Activated CD4-positive, alpha-beta T cell treated with anti-CD3 and anti-CD28 coated beads, Interleukin-2, amount 50 U/mL, for 48 hours (primary cell): ENCODE measurements at places on chromosomes 5 and 9.

DNA sequence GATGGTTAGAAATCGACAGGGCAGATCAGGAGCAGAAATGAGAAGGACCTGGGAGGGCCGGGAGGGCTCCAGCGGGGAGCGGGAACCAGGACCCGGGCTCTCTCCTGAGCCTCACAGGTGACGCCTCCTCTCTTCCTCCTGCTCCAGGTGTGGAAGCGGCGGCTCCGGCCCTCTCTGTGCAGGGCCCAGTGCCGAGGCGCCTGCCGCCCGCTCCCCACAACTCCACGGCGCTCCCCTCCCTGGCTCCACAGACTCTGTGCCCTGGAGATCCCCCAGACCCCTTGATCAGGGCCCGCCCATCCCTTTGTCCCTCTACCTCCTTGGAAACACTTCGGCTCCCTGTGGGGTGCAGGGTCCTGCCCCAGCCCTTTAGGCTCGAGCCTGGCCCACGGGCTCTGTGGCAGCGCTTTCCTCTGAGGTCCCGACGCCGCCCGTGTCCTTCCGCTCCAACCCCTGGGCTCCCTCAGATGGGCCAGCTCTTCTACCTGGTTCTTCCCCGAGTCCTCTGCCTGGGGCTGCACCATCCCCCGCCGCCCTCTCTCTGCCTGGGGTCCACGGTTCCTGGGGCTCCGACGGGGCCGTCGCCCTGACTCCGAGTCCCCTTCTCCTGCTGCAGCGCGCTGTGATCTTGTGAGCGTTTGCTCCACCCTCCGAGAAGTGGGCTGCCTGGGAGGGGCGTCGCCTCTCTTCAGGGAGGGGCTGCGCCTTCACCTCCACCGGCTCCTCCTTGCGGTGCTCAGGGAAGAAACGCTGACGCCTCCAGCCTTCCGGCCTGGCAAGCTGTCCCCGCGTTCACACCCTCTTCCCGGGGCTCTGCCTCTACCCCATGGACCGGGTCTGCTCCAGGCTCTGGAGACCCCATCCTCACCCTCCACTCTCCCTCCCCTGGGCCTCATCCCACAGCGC lies 22.4 kb upstream of the SLC6A3 start:
- no peak for DNase-seq

DNA sequence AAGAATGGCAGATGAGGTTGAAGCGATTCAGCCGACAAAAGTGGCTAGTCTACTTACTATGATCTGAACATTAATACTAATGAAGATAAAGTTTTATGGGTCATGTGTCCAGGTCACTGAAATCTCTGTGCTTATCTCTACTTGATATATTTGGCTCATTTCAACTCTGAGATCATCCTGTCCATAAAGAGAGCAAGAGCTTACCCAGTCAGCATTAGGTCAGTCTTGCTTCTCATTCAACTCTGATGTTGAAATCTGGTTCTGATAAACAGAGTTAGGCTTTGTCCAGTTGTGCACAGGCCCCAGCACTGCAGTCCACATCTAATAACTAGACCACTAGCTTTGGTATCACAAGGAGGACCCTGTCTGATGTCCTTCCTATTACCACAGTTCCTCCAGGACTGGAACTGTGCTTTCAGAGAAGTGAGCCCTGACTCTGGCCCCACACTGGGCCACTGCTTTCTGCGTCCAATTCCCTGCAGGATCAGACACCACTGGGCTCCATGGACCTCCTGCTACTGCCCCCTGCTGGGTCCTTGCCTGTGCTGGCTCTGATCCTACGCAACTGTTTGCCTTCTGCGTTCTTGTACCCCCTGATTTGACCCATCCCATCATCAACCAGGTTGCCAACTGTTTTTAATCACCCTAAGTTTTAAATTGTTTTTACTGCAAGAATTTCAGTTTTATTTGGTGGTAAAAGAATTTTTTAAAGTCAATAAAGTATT lies 23.7 kb upstream of the FAM120A start:
- DNase-seq = peak; percentile 20

GRCh38 chr5:157384971-157385709 lies 74.9 kb upstream of the NIPAL4 start:
- DNase-seq = no peak

GRCh38 chr5:16616536-16617273 lies at the start of gene RETREG1:
RETREG1 (minus strand) TSS chr5:16616997; CDS start chr5:16616971, 26 bp downstream.
- peak; percentile 81 for DNase-seq

DNA sequence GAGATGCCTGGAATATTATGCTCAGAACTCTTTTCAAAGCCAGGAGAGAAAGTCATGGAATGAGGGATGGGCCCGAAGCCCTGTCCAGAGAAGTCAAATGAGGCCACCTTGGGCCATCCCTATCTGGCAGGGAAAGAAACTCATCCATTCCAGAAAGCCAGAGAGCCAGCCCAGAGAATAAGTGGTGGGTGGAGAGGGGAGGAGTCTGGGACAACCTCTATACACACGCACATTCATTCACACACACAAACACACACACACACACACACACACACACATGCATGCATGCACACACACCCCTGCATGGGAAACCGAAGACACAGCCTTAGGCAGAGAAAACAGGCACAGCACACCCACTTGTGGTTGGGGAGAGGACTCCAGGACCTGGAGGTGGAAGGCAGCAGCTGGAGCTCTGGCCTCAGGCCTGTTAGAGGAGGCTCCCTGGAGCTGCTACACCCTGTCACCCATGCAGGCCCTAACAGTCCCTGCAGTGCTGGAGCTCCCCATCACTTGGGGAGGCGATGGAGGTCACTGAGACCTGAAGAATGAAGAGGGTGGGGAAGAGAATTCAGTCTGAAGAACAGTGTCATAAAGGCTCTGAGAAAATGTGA lies 38.0 kb downstream of the TGFBI start:
- DNase-seq = no peak

- no peak for DNase-seq
Measured at GRCh38 chr5:27548484-27548883, 510.1 kb upstream of the CDH9 start.

- no peak for DNase-seq
Measured at GRCh38 chr5:72294473-72294872, 25.6 kb downstream of the MRPS27 start.

GRCh38 chr9:134679616-134680392 lies 38.2 kb downstream of the COL5A1 start:
- DNase-seq = no peak

DNA sequence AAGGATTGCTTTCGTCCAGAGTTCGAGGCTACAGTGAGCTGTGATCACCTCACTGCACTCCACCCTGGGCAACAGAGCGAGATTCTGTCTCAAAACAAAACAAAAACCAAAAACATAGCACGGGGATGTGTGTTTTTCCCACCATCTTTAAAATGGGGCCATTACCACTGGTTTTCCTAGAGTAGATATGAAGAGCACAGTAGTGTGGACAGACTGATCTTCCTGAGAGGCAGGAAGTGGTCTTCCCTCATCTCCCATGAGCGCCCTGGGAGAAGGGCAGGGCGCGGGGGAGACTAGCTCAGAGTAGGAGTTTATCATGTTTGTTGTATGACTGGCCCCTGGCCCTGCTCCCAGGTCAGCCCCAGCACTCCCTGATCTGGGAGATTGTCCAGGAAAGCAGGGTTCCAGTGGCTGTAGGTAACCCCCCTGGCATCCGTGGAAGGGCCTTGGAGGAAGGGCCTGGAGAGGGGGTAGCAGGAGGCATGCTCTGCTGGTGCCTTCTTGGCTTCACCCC lies 2.3 kb downstream of the SUSD3 start:
- no peak for DNase-seq

DNA sequence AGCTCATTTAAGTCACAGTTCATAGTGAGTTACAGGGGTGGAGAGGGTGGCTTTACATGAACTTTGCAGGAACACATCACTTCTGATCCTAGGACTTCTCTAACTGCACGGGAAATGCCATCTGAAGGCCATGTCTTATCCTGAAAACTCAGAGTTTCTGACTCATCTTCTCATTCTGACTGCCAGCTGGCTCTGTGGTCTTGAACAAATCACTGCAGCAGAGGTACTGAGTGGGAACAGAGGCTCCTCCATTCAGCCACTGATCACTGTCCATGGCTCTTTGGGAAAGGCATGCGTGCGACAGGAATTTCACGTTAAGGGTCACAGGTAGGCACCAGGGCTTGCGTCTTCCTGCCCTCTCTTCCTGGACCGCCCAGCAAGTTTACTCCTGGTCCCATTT lies 114.6 kb upstream of the LRRTM2 start:
- DNase-seq = no peak

- DNase-seq = no peak
Measured at GRCh38 chr9:33272061-33272460, 7.2 kb downstream of the CHMP5 start.

DNA sequence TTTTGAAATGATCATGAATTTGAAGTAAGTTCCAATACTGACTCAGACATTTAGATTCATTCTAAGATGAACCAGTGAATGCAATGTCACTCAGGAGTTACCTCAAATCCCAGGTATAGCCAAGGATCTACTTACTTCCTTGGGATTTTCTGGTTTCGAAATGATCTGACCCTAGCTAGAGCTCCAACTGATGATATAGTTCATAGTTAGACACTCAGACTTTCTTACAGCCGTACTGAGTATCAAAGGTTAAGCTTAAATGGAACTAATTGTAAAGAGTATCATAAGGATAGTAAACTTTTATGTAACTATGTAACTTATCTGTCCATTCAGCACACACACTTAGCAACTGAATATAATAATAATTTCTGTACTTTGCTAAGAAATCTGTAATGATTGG lies 84.0 kb upstream of the FSD1L start:
- no peak for DNase-seq

DNA sequence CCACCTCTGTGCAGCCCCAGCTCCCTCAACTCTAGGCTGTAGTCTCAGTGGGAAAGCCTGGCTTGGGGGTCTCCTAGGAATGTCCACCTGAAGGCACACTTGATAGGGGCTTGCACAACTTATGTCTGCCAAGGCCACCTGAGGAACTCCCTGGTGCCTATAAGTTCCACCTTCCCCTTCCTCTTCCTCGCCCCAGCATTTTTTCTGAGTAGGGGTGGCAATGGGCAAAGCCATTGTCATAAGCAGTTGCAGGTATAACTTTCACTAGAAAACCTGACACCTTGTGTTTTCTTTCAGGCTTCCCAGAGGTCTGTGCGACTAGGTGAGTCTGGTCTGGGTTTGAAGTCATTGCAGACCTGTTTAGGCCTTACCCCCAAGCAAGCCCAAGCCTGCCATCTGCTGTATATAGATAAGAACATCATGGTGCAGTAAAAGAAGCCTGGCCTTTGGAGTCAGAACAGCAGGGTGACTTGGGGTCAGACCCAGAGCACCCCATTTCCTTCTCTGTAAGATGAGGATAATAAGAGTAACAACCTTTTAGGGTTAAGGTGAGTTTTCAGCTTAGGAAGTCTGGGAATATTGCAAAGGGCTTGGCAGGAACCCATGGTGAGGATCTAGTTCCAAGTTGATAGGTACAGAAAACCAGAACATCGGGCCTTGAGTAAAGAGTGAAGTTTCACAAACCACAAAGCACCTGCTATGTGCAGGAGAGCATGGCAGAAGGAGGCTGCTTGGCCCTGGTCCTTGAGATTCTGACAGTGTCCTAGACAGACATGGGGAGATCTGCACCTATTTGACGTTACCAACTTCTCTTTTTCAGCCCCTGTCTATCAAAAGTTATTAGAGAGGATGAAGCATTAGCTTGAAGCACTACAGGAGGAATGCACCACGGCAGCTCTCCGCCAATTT lies 33.8 kb downstream of the TGFBI start:
- no peak for DNase-seq
